ENCODE measurements at places on chromosomes 16 and 17.

GRCh38 chr17:19290066-19290705 is 53.0 kb downstream of the EPN2 start:
- no peak for DNase-seq

GRCh38 chr17:57654040-57654775 is 90.9 kb downstream of the CCDC182 start:
- no peak for DNase-seq

- no peak for DNase-seq
These were observed 1.7 kb downstream of the DEXI start for GRCh38 chr16:10940501-10941079.

DNA sequence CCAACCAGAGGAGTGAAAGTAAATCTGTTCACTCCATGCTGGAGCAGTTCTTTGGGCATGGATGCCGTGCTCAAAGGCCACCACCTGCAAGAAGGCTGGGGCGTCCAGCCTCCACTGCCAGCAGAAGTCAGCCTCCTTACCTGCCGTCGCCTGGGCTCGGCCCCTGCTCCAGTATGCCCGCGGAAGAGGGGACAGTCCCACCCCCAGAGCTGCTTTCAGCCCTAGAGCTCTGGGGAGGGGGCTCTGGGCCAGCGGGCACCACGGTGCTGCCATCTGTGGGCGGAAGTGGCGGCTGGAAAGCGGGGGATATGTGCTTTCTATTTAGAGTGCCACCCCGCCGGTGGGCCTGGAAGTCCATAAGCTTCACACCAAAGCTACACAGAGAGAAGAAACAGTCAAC is 75.9 kb downstream of the ARHGAP17 start:
- DNase-seq = no peak

DNA sequence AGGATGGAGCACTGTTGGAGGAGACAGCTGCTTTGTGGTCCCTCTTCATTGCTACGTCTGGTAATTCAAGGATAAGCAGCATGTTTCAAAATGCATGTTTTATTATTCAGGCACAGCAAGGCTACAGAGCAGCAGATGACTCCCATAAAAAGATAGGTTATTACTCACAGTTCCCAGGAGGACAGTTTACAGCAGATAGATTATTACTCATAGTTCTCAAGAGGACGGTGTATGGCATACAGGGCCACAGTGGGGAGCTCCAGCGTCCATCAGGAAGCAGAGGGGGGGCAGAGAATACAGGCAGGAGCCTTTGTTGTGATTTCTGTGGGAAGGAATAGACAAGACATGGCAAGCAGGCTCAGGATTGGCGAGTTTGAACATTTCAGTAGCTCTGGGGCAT is 72.9 kb downstream of the DNAH9 start:
- no peak for DNase-seq

DNA sequence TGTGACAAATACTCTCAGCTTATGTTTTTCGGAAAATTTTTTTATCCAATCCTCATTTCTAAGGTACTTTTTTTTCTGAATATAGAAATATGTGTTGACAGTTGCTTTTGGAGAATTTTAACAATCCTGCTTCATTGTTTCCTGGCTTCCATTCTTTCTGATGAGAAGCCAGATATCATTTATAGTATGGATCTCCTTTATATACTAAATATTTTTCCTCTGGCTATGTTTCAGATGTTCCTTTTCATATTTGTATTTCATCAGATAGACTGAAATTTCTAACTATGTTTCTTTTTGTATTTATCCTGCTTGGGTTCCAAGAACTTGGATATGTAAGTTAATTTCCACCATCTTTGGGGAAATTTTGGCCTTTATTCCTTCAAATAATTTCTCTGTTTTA is 138.9 kb upstream of the CDH11 start:
- no peak for DNase-seq
